ENCODE measurements at places on chromosomes 12 and 14.

- DNase-seq = no peak
- H3K4me1 ChIP-seq = no peaks in the 10 kb centered on the region
- H3K36me3 ChIP-seq = no peaks in the 10 kb centered on the region
Observed at GRCh38 chr12:121241156-121241970, 31.4 kb downstream of the P2RX4 start.

GRCh38 chr12:90455756-90456155, 499.2 kb downstream of the CCER1 start:
- no peaks in the 10 kb centered on the region for H3K4me1 ChIP-seq
- H3K4me3 ChIP-seq = no peak overlapping the region
- no peaks in the 10 kb centered on the region for H3K36me3 ChIP-seq
- no peak overlapping the region for H3K27ac ChIP-seq

DNA sequence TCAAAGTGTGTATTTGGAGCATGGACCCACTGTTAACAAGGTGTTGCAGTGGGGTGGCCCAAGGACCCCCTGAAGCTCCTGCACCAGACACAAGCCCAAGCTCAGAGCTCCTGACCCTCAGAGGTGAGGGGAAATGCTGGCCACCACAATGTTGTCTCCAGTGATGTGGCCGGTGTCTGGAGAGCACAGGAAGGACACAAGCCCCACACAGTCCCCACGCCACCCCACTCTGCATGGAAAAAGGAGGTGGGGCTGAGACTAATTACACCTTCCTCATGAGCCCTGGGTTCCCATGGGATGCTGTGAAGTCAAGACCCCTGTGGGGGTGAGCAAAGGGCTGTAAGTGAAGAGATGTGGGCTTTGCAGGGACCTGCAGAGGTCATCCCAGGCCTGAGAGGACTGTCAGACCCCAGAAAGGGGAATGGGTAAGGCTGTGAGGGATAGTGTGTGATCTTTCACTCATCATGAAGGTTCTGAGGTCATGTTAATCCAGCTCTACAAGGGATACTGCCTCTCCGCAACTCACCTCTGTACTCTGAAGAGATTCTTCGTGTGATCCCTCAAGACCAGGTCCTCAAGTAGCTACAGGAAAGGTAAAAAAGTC, 136.3 kb upstream of the DHRS4 start:
- H3K4me1 ChIP-seq = no peaks in the 10 kb centered on the region
- no peak for DNase-seq
- H3K27ac ChIP-seq = no peak overlapping the region

- no peaks in the 10 kb centered on the region for H3K4me1 ChIP-seq
- DNase-seq = no peak
- H3K27me3 ChIP-seq = peaks cover 27% of the 10 kb centered on the region
- no peak overlapping the region for H3K4me3 ChIP-seq
Observed at GRCh38 chr12:114481200-114481535, 75.2 kb upstream of the TBX5 start.

Measured in colonic mucosa (tissue), 4 donors.